Activated CD4-positive, alpha-beta T cell treated with anti-CD3 and anti-CD28 coated beads, Interleukin-2, amount 10 ng/mL, durations not matched to agents 24 days and 14 days (primary cell): ENCODE measurements at places on chromosomes 3 and 15. TPM values are rescaled to one million over a fixed set of nuclear protein-coding genes. Genes with fewer than 3 reads are reported as not detected.

- H3K27ac ChIP-seq, result peak overlapping the region; percentile 30
- DNase-seq, result no peak
Observed at GRCh38 chr15:60523056-60523455, 44.1 kb upstream of the ICE2 start.

- H3K4me1 ChIP-seq, result no peaks in the 10 kb centered on the region
- no peak overlapping the region for H3K27ac ChIP-seq
- H3K4me3 ChIP-seq, result no peak overlapping the region
- no peaks in the 10 kb centered on the region for H3K36me3 ChIP-seq
- DNase-seq, result no peak
Observed at GRCh38 chr15:46231786-46232185, 597.0 kb downstream of the SQOR start.

DNA sequence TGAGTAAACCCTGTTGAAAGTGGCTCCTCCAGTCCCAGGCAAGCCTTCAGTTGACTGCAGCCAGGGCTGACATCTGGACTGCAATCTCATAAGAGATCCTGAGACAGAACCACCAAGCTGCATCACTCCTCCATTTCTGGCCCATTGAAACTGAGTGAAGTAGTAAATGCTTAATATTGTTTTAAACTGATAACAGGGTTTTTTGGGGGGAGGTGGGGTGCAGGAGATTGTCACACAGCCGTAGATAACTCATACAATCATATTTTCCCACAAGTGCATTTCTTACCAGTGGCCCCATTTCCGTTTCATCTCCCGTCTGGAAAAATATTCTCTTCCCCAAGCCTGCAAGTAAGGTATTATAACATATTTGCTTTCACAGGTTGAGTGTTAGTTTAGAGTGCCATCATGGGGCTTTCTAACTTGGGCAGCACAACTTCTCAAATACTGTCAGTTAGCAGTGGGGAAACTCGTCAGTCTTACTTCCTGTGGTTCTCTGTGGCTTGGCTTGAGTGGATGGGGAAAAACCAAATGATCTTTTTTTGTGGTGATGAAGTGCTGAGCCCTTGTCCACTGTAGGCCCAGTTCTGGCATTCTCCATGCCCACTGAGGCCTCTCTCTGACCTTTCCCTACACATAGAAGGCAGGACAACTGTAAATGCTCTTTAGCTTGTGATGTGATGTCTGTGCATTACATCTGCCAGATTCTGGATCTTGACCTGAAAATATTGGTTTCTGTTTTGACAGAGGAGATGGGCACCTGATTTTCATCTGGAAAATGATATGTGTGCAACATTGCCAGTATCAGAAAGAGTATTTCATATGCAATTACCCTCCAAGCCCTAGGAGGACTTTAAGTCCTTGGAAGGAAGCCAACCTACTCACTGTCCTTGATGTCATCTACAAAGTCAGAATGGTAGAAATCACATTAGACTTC is 90.1 kb upstream of the BHLHE40 start:
- H3K4me1 ChIP-seq, result peaks cover 44% of the 10 kb centered on the region
- DNase-seq, result peak; percentile 87
- no peaks in the 10 kb centered on the region for H3K36me3 ChIP-seq
- H3K27me3 ChIP-seq, result no peaks in the 10 kb centered on the region
- peak overlapping the region; percentile 49 for H3K4me3 ChIP-seq

- no peak overlapping the region for H3K4me3 ChIP-seq
- no peaks in the 10 kb centered on the region for H3K36me3 ChIP-seq
- peaks cover 29% of the 10 kb centered on the region for H3K27me3 ChIP-seq
Observed at GRCh38 chr3:187169231-187169960, 27.9 kb upstream of the RTP1 start.

DNA sequence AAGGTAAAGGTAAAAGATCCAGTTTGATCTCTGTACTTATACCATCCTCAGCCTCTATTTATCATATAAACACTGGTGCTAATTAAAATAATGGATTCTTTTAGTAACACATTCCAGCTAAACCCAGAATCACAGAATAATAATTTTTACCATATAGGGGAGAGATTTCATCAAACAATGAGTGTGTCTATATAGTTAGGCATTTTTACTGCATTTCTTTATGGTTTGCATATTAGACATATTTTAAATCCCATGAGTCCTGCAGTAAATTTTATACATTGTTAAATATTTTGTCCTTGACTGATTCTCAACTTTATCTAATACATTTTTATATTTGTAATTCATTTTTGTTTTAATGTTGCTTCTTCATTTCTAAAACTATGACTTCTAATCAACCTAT is 323.7 kb upstream of the AGTR1 start:
- H3K27ac ChIP-seq, result no peak overlapping the region
- H3K4me3 ChIP-seq, result no peak overlapping the region
- DNase-seq, result no peak
- H3K4me1 ChIP-seq, result no peaks in the 10 kb centered on the region

- no peaks in the 10 kb centered on the region for H3K36me3 ChIP-seq
- H3K27me3 ChIP-seq, result no peaks in the 10 kb centered on the region
- DNase-seq, result no peak
Observed at GRCh38 chr3:62940771-62941563, 65.8 kb upstream of the CADPS start.

- peak overlapping the region; percentile 68 for H3K4me3 ChIP-seq
- DNase-seq, result no peak
- H3K27me3 ChIP-seq, result peaks cover 7% of the 10 kb centered on the region
- H3K4me1 ChIP-seq, result peaks cover 23% of the 10 kb centered on the region
- no peaks in the 10 kb centered on the region for H3K36me3 ChIP-seq
Observed at GRCh38 chr3:170220871-170221270, 1.4 kb upstream of the PRKCI start.

DNA sequence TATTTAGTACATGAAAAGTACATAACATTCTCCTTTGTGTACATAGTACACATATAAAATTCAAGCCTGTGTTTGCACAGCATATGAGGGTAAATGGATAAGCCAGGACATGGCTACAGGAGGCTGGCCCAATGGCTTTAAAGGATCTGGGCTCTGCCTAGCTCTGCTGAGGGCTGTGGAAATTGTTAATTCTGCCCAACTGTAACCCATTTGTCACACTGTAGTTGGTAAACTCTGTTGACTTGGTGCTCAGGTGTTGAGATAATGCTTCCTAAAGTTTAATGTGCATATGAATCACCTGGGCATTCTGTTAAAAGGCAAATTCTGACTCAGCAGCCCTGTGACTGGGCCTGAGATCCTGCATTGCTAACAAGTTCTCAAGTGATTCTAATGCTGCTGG is 196.5 kb upstream of the ZPLD1 start:
- H3K27ac ChIP-seq, result no peak overlapping the region
- peaks cover 37% of the 10 kb centered on the region for H3K27me3 ChIP-seq
- H3K36me3 ChIP-seq, result no peaks in the 10 kb centered on the region
- no peak for DNase-seq

The PAQR9 gene
- not detected in 2 replicates for total RNA-seq
